ENCODE measurements at places on chromosomes 4 and X. TPM values are rescaled to one million over a fixed set of nuclear protein-coding genes. Genes with fewer than 3 reads are reported as not detected.

- DNase-seq = no peak
These were observed 74.3 kb upstream of the IQCM start for GRCh38 chr4:149889991-149890390.

GRCh38 chr4:156974264-156974663 is 2.7 kb upstream of the PDGFC start:
- no peak for DNase-seq

DNA sequence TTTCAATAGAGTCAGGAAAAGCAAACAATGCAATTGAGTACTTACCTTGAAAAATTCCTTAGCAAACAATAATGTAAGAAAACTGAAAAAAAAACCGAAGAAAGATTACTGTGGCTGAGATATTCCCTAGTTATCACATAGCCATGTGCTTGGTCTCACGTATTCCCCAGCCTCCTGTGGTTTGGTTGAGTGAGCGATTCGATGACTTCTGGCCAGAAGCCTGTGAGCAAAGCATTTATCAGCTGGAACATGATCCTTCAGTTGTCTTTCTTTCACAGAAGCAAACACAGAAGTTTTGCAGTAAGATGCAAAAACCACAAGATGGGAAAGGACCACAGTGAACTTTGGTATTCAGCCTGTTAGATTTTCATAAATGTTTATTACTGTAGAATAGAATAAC is 1754.3 kb upstream of the AGA start:
- DNase-seq = no peak

GRCh38 chr4:155062948-155063347 is 145.5 kb upstream of the NPY2R start:
- no peak for DNase-seq

GRCh38 chrX:445727-446126 is 59.0 kb upstream of the PPP2R3B start:
- DNase-seq = no peak

DNA sequence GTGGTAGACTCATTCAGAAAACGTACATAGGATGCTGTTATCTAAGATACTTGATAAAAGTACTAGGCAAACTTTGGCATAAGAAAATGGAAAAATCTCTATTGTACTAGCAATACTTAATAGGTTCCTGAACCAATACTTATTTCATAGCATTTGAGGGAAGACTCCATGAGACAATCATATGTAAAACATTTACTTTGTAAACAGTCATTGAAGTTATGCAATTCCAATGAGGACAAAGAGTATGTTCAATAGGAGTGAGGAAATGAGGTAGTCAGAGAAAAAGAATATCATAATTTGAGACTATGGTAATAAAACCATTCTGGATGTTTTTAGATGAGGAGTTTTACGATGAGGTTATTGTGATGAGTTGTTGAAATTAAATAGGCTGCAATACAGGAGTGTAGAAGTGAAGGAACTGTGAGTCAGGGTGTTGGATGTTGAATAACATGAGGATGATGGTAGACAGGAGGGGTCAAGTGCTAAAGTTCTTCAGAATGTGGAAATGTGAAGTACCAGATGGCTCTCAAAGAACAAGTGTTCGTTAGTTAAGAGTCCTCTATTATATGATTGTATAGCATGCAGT is 397.9 kb downstream of the PPP3CA start:
- DNase-seq = no peak

MTTP gene
- polyA plus RNA-seq = 208 TPM

QDPR gene
- 40.9 TPM for polyA plus RNA-seq

Data from small intestine (tissue), 16 donors.